Right ventricle myocardium inferior (tissue), 1 donor: ENCODE measurements at places on chromosomes 4 and X.

- DNase-seq: no peak
Measured at GRCh38 chrX:14899607-14900006, 26.4 kb downstream of the MOSPD2 start.

DNA sequence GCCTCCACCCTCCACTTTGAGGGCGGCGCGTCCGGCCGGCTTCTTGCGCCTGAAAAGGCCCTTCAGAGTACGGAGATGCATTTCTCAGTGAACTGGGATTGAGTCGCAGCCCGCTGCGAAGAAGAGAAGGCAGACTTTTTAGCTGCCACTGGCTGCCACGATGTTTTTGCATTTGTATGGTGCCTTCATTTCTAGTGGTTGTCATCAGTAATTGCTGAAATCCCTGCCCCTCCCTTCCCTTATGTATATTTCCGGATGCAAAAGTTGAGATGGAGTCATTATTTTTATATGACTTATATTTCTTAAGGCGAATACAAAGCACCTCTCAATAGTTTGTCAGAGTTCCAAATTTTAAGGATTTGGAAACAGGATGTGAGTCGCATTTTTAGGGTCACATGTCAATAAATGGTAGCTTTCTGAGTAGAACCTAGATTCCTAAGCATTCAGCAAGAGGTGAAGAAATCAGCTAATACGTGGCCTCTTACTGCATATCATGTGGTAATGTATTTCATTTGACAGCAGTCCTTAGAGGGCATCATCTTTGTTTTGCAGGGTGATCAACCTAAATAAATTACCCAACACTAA, 658 bp downstream of the ATP6AP2 start:
- no peak for DNase-seq

- no peak for DNase-seq
Measured at GRCh38 chrX:141652286-141652685, 46.3 kb downstream of the SPANXD start.

DNA sequence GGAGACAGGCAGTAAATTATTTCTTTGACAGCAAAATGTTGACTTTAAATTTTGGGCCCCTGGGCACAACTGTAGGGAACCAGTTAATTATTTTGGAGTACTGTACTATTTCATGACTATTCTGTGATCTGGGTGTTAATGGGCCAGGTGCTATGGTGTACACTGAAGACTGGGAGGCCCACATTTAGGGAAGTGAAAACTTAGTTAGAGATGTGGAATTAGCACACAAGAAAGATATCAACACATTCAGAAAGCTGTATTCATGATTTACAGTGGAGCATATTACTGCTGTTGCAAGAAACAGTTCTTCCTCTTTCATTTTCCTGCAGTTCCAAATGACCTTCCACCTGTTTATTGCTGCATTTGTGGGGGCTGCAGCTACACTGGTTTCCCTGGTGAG, 12.4 kb downstream of the PLP1 start:
- DNase-seq: no peak

- DNase-seq: no peak
Measured at GRCh38 chr4:76160355-76160754, 12.2 kb upstream of the NUP54 start.

GRCh38 chrX:107935200-107935599, 47.0 kb downstream of the TEX13B start:
- no peak for DNase-seq

DNA sequence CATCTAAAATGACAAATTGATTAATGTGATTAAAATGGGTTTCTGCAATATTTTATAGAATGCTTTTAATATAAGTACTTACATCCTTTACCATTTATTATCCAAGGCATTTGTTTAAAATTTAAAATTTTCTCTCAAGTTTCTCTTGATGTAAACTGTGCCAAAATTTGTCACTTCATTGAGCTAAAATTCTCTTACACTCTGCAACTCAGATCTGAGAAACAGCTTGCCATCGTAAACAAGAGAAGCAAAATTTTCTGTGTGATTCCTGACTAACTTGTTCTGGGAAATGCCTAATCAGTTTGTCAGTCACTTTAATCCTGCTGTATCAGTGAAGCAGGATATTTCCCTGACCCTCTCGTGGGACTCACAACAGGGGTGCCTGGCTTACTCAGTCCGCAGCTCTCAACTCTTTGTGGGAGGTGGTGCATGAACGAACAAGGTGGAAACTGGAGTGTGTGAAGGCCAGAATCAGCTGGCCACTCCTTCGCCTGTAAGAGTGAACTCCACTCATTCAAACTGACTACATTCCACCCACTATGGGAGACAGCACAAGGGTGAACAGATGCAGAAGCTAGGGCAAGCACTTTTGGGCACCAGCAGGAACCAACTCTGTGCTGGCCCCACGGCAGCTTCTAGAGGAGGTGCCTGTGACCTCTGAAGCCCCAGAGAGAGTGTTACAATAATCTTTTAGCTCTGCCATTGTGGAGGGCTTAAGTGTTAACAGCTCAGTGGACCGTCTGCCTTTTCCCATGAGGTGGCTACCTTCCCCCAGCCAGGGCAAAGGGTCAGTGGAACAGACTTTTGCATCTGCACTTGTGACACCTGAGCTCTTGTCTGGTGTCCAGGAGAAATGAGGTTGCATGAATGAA, 349.4 kb downstream of the FAT4 start:
- no peak for DNase-seq

GRCh38 chrX:10083809-10084208, 73.0 kb upstream of the CLCN4 start:
- DNase-seq: no peak

- DNase-seq: no peak
Measured at GRCh38 chrX:77276742-77277141, 170.4 kb upstream of the FGF16 start.

- peak; percentile 88 for DNase-seq
Measured at GRCh38 chr4:54784161-54784671, 126.5 kb downstream of the KIT start.

DNA sequence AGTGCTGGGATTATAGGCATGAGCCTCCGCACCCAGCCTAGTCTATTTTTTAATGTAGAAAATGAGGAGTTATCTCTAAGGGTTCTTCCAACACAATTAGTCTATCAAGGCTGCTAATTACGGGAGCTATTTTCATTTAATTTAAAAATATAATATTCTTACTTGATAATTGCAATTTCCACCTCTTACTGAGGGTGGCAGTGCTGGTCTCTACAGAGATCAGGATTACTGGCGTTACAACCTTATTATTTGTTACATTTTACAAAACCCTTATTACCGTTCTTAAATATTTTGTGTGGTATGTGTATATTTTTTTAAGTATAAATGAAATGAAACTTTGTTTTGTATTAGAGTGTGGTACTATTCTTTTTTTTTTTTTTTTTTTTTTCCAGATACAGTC, 17.6 kb upstream of the GK start:
- no peak for DNase-seq
